ENCODE measurements at places on chromosomes 3 and 15.

- no peak for DNase-seq
These were observed 7.9 kb upstream of the DUT start for GRCh38 chr15:48323294-48323693.

DNA sequence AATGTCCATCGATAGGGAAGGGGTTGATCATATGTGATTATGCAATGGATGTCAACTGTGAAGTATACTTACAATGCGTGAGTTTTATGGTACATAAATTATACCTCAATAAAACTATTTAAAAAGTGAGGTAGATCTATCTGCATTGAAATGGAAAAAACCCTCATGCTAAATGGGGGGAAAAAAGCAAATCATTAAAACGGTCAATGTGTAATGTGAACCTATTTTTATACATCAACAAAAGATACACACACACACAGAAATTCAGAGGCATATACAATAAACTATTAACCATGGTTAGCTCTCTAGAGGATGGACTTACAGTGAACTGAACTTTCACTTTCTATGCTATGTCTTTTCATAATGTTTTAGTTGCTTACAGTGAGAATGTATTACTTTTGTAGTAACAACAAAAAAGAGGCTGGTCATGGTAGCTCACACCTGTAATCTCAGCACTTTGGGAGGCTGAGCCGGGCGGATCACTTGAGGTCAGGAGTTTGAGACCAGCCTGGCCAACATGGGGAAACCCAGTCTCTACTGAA lies 23.1 kb downstream of the STIMATE start:
- no peak for DNase-seq

DNA sequence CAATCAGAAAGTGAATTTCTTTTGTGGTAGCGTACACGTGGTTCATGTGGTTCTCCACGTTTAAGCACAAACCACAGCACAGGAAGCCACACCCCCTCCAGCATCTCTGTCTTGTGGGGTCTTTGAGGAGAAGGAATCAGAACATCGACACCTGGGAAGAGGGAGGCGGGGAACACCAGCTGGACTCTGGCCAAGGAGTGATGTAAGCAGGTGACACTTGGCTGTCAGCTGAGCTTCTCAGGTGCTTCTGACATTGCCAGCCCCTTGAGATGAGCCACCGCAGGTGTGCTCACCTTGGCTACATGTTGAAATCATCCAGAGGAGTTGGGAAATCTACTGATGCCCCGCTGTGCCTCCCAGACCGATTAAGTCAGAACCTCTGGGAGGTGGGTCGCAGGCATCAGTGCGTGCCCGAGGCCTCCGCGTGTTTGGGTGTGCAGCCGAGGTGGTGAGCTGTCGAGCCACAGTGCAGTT lies 85.0 kb downstream of the FAM81A start:
- DNase-seq = peak; percentile 3

DNA sequence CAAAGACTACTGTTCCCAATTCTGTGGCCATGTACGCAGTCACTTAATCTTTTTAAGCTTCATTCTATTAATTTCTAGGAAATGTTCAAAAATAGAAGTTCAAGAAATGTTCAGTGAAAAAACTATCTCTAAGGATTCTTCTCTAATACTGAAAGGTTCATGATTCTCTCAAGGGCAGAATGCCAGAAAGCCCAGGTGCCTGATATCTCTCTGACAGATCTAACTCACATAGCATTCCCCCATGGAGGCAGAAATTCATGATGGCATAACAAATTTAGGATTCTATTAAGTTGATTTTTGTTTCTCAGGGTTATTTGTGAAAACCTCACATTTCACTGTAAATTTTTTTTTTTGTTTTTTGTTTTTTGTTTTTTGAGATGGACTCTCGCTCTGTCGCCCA lies 17.5 kb downstream of the CHRM5 start:
- DNase-seq = no peak

- no peak for DNase-seq
These were observed 9.0 kb upstream of the ILDR1 start for GRCh38 chr3:122031123-122031468.

GRCh38 chr3:38960042-38960622 lies 91.6 kb downstream of the SCN11A start:
- DNase-seq = no peak

DNA sequence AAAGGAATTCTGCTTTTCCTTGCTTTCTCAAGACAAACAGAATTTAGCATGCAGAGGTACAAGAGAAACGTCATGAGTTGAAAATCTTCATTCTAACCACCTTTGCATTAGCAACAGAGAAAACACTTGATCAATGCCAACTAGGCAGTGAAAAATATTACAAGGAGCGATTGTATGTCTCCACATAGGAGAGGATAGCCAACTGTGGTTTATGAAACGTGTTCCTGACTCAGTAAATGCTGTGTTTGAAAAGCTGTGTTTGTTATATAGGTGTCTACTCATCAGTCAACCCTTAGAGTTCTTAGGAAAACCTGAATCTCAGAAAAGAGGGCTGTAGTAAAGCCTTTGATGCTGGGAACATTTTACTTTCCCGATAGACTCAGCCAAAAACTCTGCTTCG lies 102.4 kb downstream of the FRMD4B start:
- DNase-seq = no peak

- DNase-seq = peak; percentile 5
These were observed at the start of gene BTLA for GRCh38 chr3:112498914-112499711. Gene BTLA (minus strand): TSS chr3:112499472. CDS start chr3:112499358, 114 bp downstream.

- DNase-seq = no peak
These were observed 91.1 kb downstream of the MYRIP start for GRCh38 chr3:39900462-39901002.

GRCh38 chr15:65956307-65956706 lies 87.0 kb downstream of the RAB11A start:
- no peak for DNase-seq

DNA sequence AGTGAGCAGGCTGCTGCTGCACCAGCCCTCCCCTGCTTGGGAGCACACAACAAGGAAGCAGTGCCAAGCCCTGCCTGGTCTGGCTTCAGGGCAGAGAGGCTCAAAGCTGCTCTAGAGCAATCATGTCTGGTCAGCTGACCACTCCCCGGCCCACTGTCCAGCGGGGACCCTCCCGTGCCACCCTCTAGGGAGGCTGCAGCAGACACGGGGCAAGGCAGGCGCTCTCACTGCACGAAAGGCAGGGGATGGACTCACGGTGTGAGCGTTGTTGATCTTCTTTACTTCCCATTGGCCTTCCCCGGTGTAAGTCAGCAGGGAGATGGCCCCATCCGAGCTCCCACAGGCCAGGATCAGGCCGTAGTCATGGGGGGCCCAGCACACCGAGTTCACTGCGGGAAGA lies 9.2 kb downstream of the SEC13 start:
- no peak for DNase-seq

GRCh38 chr3:141336672-141337522 lies 31.4 kb upstream of the ZBTB38 start:
- DNase-seq = no peak

- DNase-seq = no peak
These were observed 989 bp upstream of the PPIB start for GRCh38 chr15:64163659-64164362.

- DNase-seq = peak; percentile 19
These were observed 519 bp downstream of the ASB7 start for GRCh38 chr15:100602823-100603393.

GRCh38 chr3:47533481-47533880 lies 20.0 kb upstream of the ELP6 start:
- no peak for DNase-seq

All from effector CD4-positive, alpha-beta T cell (primary cell).